ENCODE measurements at places on chromosomes 12 and 14.

DNA sequence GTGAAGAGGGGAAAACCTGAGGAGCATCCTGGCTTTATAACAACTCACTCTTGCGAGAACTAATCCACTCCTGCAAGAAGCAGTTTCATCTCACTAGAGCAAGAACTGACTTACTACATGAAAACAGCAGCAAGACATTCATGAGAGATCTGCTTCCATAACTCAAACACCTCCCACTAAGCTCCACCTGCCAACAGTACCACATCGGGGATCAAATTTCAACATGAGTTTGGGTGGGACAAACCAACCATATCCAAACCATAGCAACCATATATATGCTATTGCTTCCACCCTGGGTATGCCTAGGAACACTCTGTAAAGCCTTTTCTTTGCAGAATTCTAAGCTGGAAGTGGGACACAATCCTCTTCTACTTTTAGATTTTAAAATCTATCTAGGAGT lies 13.9 kb upstream of the AVPR1A start:
- no peak for DNase-seq

DNA sequence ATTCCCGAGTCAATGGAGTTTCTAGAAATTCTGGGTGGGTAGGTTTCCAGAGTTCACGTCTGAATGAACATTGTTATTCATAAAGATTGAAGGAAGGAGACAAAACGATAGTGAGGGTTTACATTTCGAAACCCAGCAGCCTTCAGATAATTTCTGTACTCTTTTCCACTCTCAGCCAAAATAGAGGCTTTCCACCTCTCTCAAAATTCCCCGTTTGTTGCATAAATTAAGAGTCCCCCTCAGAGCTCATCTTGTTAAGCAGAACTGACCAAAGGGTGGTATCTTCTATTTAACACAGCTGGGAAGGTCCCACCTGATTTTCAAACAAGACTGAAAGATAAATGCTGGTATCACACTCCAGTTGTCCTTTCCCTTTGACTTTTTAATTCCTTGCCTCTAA lies 21.5 kb upstream of the YARS2 start:
- no peak for DNase-seq

- no peak for DNase-seq
Observed at GRCh38 chr14:60348211-60348610, 99.2 kb downstream of the PPM1A start.

DNA sequence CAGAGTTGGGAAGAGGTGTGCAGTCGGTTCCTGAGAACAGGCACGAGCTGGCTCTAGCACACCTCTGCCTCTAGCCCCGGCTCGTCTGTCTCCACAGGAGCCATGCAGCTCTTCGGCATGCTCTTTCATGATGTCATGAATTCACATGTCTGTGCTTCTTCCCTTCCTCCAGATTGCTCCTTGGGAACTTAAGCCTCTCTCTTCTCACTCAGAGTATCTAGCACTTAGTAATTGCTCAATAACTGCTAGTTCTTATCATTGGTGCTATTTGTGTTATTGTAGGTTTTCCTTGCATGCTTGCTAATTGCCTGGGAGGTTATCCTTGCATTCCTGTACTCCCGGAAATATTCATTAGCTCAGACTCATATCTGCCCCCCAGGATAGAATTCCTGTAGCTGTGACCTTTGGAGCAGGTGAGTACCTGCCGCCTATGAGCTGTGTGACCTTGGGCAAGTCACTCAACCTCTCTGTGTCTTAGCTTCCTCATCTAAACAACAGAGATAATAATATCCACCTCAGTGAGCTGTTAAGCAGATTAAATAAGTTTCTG lies 19.5 kb downstream of the FAM181A start:
- no peak for DNase-seq

DNA sequence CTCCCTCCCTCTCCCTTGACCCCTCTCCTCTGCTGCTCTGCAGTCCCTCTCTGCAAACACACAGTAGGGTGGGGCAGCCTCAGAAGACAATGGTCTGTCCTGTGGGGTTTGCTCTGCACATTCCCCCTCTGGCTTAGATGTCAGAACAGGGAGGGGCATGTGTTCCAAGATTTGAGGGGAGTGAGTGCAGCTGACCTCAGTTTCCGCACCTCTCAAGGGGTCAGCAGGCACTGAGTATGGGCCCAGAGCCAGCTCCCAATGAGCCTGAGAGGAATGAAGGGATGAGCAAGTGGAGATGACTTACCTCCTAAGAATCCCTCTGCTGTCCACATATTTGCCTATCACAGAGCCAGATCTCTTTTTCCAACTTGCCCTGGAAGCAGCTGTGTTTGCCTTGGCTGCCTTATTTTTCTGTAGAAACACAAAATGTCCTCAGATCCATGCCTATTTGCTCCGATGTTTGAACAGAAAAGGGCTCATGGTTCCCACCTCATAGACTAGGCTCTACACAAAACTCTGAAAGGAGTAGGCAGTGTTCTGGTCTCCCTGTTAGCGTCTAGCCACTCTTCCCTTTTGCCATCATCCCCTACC lies 111.4 kb downstream of the CRACR2A start:
- DNase-seq, result no peak

GRCh38 chr14:100106250-100107112 lies 41.3 kb downstream of the EVL start:
- peak; percentile 72 for DNase-seq

- DNase-seq, result no peak
Observed at GRCh38 chr14:44782775-44783238, 178.9 kb downstream of the KLHL28 start.

DNA sequence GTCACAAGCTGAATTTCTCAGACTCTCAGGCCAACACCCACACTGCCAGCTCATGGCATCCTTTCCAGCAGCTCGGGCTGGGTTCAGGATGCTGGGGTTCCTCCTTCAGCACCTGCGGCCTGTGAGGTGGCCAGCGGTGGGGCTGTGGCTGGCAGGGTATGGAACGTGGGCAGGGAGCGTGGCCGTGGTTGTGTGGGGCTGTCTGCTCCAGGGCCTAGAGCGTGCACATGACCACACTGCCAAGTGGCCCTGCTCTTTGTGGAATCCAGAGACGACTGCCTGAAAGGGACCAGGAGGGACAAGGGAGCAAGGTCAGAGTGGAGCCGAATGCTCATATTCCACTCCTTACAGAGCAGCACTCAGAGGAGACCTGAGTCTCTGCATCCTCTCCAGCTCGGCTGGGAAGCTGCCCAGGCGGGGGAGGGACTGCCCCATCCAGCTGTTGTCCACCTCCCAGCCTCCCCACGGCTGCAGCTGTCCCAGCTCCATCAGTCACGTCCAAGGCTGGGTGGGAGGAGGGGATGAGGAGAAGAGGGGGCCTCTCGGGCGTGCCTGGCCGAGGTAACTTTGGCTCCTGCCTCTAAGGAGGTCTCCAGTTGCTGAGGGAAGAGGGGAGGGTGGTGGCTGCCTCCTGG lies 71.3 kb downstream of the TSPAN9 start:
- no peak for DNase-seq

- DNase-seq, result no peak
Observed at GRCh38 chr14:54762296-54762695, 140.3 kb downstream of the GCH1 start.

DNA sequence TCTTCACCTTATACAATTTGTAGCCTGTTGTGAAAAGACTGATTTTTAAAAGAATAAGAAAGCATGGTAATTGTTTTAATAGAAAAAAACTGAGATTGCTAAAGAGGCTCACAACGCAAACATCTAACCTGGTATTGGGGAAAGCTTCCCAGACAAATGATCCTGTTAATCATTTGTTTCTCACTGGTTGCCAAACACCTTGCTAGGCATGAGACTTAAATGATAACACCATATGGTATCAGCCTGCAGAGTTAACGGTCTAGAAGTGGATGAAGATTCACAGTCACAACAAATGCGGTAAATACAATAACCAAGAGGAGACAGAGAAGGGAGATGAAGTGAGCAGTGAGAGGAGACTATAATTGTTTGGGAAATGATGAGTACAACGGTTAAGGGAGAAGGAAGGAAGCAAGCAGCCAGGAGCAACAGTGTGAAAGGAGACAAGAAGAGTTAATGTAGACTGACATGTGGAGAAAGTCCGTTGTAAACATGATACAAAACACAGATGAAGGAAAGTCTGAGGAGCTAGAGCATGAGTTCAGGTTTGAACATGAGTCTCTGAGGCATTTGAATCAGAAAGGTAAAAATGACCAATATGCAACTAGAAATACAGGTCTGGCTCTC lies 19.8 kb downstream of the GXYLT1 start:
- no peak for DNase-seq

DNA sequence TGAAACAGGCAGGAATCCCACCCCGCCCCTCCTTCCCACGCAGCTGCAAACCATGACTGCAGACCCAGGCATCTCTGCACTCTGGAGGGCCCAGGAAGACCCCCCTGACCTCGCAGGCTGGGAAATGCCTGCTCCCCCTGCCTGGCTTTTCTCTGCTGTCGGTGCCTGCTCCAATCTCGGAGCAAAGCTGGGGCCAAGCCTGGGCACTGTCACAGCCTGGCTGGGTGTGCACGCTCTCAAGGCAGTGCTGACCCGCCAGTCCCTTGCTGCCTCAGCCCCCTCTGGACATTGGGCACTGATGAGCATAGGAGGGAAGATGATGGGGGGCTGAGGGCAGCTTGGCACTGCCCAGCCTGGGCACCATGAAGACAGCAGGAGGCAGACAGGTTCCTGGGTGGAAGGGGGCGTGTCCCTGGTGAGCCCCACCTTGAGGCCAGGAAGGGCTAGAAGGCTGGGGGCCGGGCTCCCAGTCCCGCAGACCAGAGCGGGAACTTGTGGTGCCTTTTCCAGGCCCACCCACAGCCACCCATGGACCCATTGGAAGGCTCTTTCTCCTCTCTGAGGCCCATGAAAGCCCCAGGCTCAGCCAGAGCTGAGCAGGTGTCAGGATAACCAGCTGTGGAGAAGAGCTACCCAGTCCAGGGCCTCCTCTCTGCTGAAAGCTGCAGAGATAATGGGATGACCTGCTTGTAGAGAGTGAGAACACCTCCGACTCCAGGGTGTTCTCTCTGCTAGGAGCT lies 10.7 kb upstream of the ZNF605 start:
- DNase-seq, result no peak

- DNase-seq, result no peak
Observed at GRCh38 chr12:2092890-2093289, 40.1 kb downstream of the CACNA1C start.

GRCh38 chr14:77305696-77306095 lies 15.0 kb downstream of the POMT2 start:
- DNase-seq, result no peak

- no peak for DNase-seq
Observed at GRCh38 chr12:11765421-11765816, 115.9 kb downstream of the ETV6 start.

- DNase-seq, result no peak
Observed at GRCh38 chr14:75401361-75401760, 26.5 kb upstream of the JDP2 start.

DNA sequence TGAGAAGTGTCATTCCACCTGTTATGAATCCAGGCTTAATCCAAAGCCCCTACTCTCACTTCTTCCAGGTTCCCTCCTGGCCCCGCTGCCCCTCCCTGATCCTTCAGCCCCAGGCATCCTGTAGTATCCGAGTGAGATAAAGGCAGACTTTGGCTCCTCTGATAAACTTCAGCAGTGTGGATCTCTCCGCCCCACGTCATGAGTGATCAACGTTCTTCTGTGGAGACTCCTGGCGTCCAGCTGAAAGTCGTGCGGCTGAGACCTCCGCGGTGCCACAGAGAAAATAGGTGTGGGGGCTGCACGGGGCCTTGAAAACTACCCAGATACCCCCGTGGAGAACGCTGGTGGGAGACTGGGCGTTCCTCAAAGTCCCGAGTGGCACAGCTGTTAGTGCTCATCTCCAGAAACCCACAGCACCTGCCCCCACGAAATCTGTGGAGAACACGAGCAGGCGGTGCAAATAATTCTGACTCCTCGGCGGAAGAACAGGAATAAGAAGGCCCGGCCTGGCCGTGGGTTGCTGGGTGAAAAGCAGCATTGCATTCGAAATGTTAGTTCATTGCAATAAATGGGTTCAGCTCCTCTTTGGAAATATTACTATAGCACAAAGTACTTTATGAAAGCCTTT lies 180.0 kb upstream of the RGS6 start:
- no peak for DNase-seq

GRCh38 chr14:74504874-74505720 lies 11.5 kb downstream of the ISCA2 start:
- DNase-seq, result no peak

GRCh38 chr12:132174839-132175490 lies 30.7 kb downstream of the NOC4L start:
- DNase-seq, result no peak

Measured in T-cell (primary cell).